Stimulated activated CD4-positive, alpha-beta T cell treated with anti-CD3 and anti-CD28 coated beads, Interleukin-1b, Interleukin-23, amount 100 ng/mL, for 1 hour (primary cell): ENCODE measurements at places on chromosomes 6 and 20.

DNA sequence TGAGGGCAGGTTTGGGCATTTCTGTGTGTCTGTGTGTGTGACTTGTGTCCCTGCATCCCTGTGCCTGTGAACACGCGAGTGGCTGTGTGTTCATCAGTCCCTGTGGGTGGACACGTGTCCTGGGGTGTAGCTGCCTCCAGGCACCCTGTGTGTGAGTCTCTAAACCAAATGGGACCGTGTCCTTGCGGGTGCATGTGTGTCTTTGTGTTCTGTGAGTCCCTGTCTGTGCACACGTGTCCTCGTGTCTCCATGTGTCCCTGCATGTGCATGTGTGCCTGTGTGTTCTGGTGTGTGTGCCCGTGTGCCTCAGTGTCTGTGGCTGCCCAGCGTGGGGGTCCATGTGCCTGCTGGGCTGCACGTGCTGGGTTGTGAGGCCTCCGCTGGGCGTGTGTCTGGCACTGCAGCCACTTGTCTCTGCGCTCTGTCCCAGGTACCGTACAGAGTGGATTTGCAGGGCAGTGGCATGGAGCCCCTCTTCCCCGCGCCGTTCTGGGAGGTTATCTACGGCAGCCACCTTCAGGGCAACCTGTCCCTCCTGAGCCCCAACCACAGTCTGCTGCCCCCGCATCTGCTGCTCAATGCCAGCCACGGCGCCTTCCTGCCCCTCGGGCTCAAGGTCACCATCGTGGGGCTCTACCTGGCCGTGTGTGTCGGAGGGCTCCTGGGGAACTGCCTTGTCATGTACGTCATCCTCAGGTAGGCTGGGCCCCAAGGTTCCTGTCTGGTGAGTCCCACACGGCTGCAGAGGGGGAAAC, 8.2 kb upstream of the LKAAEAR1 start:
- DNase-seq = no peak

- no peak for DNase-seq
Observed at GRCh38 chr20:16057651-16058050, 515.6 kb downstream of the KIF16B start.

GRCh38 chr20:54221996-54222890, 14.4 kb downstream of the PFDN4 start:
- DNase-seq = no peak

GRCh38 chr6:116444092-116444491, 17.1 kb upstream of the CALHM6 start:
- no peak for DNase-seq
